HL-60 (cell line): ENCODE measurements at places on chromosomes 1 and 21.
A peak's percentile ranks its signal among the peaks of the same experiment; 100 is the strongest.

DNA sequence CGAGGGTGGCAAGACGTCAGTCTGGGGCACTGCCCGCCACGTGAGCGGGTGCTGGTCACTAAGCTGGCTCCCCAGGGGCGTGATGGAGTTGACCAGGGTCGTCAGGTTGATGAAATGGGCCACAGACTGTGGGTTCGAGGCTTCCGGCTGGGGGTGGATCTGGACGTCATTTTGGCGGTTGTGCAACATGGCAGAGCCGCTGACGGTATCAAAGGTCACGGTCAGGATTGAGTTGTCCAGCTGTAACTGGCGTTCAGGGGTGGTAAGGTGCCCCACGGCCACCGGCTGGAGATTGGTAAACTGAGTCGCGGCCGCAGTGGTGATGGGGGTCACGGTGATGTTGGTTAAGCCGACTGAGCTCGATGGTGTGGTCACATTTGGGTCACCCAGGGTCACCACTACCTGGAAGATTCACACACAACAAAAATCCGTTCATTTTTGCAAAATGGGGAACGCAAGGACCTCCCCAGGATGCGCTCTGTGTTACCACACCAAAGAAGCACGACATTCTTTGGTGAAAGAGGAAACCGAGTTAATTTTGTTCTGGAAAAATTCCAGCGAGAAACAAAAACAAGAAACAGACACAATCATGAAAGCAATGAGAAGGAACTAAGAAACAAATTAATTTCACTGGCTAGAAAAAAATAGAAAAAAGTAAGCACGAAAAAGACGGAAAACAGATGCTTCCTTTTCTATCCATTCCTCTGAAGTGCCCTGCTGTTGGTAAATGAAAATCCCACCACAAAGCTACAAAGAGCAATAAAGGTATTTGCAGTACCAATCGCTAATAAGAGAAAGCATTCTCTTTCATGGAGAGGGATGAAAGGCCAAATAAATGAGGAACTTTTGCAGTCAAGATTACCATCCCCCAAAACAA lies 34.7 kb upstream of the RIPK4 start:
- no peak for DNase-seq

GRCh38 chr1:214005708-214006107 lies 17.9 kb downstream of the PROX1 start:
- DNase-seq: no peak

DNA sequence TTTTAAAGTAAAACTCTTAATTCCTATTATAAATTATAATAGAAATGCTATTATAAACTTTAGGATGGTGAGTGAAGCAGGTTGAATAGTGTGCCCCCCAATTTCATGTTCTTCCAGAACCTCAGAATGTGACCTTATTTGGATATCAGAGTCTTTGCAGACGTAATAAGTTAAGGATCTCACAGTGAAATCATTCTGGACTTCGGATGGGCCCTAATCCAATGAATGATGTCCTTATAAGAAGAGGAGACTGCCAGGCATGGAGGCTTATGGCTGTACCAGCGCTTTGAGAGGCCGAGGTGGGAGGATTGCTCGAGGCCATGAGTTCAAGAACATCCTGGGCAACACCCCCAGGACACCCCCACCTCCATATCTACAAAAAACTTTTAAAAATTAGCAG lies 9.4 kb upstream of the MT1HL1 start:
- no peak for DNase-seq

DNA sequence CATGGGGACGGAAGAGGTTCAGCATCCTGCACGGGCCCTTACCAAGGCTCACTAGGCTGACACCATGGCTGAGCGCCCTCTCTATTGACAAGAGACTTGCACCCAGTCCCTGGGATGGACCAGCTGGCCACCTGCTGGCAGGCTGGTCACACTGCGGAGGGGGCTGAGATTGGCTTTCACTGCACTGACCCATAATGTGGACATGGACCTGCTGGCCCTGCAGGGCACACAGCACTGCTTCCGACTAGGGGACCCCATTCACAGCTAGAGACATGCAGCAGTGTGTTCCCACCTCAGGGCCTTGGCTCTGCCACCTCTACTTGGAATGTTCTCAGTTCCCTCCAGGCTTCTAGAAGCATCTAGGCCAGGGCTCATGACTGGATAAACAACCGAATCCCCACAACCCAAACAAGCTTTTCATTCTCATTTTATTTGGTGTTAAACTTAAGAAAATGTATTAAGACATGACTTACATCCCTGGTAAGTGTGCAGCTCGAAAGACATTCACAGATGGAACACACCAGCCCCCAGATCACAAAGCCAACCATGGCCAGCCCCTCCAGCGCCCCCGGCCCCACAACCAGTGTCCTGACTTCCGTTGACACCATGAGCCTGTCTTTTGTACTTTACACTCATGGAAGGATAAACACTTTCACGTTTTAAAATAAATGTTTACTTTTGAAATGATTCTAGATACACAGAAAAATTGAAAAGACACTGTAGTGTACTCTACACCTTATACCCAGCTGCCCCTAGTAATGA lies 9.3 kb upstream of the SRARP start:
- DNase-seq: peak; percentile 21

DNA sequence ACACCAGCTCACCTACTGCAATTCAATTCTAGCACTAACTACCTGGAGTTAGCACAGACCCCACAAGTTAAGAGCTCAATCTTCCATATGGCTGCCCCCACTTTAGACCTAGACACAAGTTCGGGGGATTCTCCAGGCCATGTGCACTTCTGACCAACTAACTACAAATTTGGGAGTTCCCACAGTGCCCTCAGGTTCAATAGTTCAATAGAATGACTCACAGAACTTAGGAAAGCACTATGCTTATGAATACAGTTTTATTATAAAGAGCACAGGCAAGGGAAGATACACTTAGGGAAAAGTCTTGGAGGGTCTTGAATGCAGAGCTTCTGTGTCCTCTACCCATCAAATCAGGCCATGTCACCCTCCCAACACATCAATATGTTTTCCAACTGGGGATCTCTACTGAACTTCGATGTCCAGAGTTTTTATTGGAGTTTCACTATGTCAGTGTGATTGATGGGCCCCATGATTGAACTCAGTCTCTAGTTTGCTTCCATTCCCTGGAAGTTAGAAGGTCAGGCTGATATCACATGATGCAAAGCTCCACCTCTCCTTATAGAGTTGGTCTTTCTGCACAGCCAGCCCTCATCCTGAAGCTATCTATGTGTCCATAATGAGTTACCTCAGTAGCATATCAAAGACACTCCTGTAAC lies 46.1 kb downstream of the RAVER2 start:
- no peak for DNase-seq

- DNase-seq: no peak
These were observed 288.0 kb upstream of the KAZN start for GRCh38 chr1:14310476-14310875.

DNA sequence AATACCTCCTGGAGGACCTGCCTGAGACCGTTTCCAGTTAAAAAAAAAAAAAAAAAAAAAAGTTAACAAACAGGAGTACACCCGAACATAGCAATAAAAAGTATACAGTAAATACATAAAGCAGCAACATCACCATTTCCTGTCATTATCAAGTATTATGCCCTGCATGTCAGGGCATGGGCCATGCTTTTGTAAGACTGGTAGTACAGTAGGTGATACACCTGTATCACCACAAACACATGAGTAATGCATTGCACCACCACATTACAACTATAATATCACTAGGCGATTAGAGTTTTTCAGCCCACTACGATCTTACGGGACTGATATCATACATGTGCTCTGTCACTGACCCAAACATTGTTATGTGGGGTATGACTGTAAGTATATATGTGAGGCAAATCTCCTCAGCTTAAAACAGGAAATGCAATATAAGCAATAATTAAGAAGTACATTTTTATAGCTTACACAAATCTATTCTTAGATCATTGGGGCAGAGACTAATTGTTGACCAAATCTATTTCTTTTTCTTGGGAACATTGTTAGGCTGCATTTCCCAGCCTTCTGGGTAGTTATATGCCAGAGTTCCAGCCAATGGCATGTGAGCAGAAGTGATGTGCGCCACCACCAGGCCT lies 98.1 kb downstream of the PLD5 start:
- DNase-seq: no peak

DNA sequence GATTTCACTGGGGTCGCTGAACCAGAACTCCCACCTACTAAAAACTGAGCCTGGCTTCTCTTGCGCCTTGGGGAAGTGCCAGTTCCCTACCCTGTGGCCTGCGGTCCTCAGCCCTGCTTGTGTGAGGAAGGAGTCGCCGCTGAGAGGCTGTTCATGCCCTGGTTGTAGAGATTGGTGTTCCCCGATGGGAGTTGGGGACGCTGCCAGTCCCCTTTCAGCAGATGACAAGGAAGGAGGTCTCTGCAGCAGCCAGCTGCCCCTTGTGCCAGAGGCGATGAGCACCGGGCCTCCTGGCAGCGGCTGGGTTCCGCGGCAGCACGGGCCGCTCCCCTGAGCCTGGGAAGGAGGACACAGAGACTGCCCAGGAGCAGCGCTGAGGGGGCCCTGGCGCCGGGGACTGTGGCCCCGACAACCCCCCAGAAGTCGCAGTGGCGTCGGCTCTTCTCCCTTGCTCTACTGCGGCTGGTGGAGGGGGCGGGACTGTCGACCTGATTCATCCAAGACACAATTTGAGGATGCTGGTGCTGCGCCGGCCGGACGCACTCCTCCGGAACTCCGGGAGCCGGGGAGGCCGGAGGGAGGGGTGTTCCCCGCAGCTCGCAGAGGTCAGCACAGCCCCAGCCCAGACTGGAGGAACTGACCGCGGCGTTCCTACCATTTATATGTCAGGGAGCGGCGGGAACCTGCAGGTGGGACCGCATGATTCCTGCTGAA lies 12.0 kb upstream of the ADORA3 start:
- peak; percentile 27 for DNase-seq

GRCh38 chr1:12490532-12491142 lies 127.4 kb downstream of the DHRS3 start:
- no peak for DNase-seq

- no peak for DNase-seq
These were observed 28.1 kb upstream of the CSF1 start for GRCh38 chr1:109882288-109883245.

DNA sequence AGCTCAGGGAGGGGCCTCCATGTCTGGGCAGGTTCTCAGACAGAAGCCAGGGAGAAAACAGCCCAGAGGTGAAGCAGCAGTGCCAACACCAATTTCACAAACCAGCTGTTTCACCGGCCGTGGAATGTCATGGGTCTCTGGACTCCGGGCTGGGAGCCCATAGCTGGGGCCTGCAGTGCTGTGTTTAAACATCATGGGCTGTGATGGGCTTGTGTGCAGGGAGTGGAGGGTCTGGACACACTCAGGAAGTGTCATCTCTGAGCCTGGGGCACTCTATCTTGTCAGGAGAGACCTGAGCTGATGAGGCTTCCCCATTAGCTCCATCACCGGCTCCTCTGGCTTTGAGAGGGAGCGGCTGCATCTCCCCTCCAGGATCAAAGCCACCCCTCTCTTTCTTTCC lies 173.6 kb upstream of the IGSF21 start:
- no peak for DNase-seq

DNA sequence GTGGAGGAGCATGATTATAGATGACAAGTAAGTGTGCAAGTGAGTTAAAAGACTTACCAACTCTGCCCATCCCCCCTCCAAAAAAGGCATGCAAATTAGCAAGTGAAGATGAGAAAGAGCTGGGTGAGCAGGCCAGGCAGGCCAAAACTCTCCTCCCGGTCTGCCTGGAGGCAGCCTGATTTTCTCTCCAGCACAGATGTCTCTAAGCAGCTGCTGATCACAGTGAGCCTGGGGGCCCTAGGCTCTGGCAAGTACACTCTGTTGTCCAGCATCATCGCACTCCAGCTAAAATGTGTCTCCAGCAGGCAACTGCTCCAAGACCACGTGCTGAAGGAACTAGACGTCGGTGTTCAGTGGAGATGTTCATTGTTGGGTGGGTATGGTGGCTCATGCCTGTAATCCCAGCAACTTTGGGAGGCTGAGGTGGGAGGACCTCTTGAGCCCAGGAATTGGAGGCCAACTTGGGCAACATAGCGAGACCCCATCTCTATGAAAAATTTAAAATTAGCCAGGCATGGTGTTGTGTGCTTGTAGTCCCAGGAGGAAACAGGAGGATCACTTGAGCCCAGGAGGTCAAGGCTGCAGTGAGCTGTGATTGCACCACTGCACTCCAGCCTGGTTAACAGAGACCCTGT lies 56.7 kb upstream of the PUM1 start:
- DNase-seq: no peak

- DNase-seq: no peak
These were observed 20.8 kb upstream of the BTG2 start for GRCh38 chr1:203284411-203285123.

- no peak for DNase-seq
These were observed 15.3 kb downstream of the VAV3 start for GRCh38 chr1:107949467-107950253.

GRCh38 chr1:54377040-54377691 lies 29.0 kb downstream of the SSBP3 start:
- DNase-seq: no peak

DNA sequence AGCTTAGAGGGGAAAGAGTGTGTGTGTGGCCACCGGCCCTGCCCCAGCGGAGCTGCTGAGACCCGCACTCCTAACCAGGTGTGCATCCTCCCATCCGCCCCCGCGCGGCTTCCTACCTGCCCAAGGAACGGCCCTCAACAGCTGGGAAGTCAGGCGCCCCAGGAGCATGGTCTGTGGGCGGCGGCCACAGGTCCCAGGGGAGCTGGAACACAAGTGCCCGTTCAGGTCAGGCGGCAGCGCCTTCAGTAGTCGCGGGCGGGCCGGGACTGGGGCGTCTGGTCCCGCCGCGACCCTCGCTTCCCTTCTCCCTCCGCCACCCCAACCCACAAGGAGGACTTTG lies 448 bp downstream of the AURKAIP1 start:
- peak; percentile 16 for DNase-seq

DNA sequence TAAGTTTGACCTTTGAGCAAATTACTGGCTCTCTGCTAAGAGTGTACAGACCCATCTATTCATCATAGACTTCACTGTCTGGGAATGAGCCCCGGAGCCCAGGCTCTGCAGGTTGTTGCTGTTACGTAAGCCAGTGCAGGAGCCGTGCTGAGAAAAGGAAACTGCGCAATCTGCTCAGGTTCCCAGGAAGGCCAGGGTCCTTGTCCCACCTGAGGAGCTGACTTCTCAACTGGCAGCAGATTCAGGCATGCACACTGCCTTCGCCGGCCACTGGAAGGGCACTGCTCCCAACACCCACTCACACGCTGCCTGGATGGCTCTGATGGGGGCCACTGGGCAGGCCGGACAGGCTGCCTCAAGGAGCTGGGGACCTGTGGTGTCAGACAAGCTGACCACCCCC lies 19.5 kb downstream of the RCAN1 start:
- DNase-seq: no peak

DNA sequence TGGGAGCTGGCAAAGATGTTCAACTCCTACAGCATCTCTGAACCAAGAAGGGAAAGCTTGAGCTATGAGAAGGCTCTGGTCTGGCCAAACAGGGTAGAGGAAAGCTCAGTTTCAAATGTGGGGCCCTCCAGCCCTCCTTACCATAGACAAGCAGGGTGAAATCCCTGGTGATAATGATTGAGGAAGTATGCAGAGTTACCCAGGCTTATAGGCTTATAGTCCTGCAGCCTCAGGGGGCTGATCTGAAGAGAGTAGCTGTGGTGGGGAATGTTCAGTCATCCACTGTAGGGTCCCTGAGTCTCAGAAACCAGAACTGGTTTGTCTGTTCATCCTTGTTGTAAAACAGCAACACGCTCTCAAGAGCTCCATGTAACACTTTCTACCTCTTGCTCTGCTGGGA lies 19.8 kb upstream of the LY9 start:
- DNase-seq: no peak
